Myometrial cell (primary cell): ENCODE measurements at places on chromosomes 7 and 10. TPM values are rescaled to one million over a fixed set of nuclear protein-coding genes. Genes with fewer than 3 reads are reported as not detected.

Gene CRTAC1
- not detected in 2 replicates for total RNA-seq

Gene GPR37
- 1.4 TPM in 2 replicates for total RNA-seq

Gene VPS37D
- 3.7 and 5.2 TPM in 2 replicates for total RNA-seq

Gene OPALIN
- total RNA-seq: not detected in 2 replicates

Gene PTF1A
- not detected in 2 replicates for total RNA-seq

Gene CCDC7
- 1.2 and 3.2 TPM in 2 replicates for total RNA-seq

Gene PPP1R17
- not detected in 2 replicates for total RNA-seq

Gene C7orf57
- 0.18 TPM in 1 of 2 replicates, not detected in the other for total RNA-seq

Gene CRYGN
- not detected in 2 replicates for total RNA-seq

Gene PTPRN2
- total RNA-seq: 0.58 and 1.1 TPM in 2 replicates

Gene IFIT2
- total RNA-seq: 5.8 TPM in 2 replicates

Gene MYO3A
- total RNA-seq: not detected in 2 replicates

Gene GNAT3
- total RNA-seq: not detected in 2 replicates

Gene NYAP1
- total RNA-seq: 1.4 and 3.4 TPM in 2 replicates

Gene CRCP
- total RNA-seq: 29.1 and 37.2 TPM in 2 replicates

Gene OLAH
- total RNA-seq: not detected in 2 replicates

Gene KIAA1217
- total RNA-seq: 3.5 and 5.0 TPM in 2 replicates

Gene NPSR1
- not detected in 2 replicates for total RNA-seq

Gene PPIF
- 46.8 and 63.4 TPM in 2 replicates for total RNA-seq

Gene PRF1
- not detected in 2 replicates for total RNA-seq

Gene PTPN20
- 0.29 and 0.35 TPM in 2 replicates for total RNA-seq

Gene LBX1
- not detected in 2 replicates for total RNA-seq

Gene BICC1
- 11.9 and 13.5 TPM in 2 replicates for total RNA-seq

Gene FAM25A
- not detected in 2 replicates for total RNA-seq

Gene MOGAT3
- total RNA-seq: not detected in 2 replicates
